CD8-positive, alpha-beta memory T cell (primary cell): ENCODE measurements at places on chromosomes 6 and 20.

- DNase-seq, result no peak
Measured at GRCh38 chr20:62413896-62414481, 6.9 kb upstream of the CABLES2 start.

- DNase-seq, result no peak
Measured at GRCh38 chr6:84213217-84213616, 14.2 kb downstream of the CEP162 start.

GRCh38 chr20:64192406-64192805, 28.2 kb downstream of the MYT1 start:
- DNase-seq, result no peak

- DNase-seq, result no peak
Measured at GRCh38 chr6:38404355-38404754, 235.4 kb downstream of the BTBD9 start.

GRCh38 chr20:54914995-54915394, 439.6 kb downstream of the DOK5 start:
- DNase-seq, result no peak

DNA sequence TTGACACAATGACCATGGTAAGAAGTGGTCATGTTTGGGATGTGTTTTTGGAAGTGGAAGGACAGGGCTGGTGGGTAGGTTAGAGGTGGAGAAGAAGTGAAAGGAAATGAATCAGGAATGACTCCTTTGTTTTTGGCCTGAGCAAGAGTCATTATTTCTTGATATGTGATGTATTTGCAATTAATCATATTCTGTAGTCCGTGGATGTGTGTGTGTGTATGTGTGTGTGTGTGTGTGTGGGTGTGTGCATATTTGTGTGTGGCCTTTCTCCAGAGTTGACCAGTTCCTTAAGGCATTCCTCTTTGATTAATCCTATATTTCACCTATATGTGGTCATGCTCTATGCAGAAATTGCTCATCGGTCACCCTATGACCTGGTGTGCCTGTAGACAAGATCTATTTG, 130.7 kb downstream of the UTRN start:
- no peak for DNase-seq

GRCh38 chr6:157274471-157275226, 48.7 kb downstream of the TMEM242 start:
- DNase-seq, result peak; percentile 84

DNA sequence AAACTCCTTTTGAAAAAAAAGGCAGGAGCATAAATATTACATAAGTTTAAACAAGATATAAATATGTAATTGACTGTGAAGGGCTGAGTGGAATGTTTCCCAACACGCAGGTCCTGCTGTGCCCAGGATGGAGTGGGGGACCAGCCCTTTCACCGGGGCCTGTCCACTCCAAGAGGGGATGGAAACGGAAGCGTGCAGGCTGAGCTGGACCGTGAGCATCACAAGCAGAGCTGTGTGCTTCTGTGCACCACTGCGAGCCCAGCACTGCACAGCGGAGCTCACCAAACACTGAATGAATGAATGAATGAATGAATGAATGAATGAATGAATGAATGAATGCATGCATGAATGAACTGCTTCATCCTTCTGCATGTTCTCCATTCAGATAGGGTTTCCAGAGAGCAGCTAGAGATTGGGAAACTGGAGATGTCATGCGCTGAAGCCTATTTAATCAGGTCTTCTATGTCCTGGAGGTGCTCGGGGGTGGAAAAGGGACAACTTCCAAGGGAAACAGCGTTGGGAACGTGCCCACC, 157.7 kb downstream of the ANKRD60 start:
- no peak for DNase-seq

DNA sequence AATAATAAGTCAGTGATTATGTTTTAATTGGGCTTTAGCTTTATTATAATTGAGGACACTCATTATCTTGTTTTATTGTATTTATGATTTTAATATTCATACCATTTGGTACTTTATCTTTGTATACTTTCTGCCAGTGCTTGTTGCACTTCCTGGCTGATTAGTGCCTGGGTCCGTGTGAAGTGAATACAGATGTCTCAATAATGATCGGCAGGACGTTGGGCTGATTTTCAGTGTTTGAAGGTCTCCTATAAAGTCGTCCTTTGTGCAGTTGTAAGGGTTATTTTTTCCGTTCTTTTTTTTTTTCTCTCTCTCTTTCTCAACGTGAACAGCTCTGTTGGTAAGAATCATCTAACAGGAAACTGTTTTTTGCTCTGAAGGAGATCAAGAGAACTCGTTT, 450.0 kb upstream of the POU3F2 start:
- DNase-seq, result no peak

DNA sequence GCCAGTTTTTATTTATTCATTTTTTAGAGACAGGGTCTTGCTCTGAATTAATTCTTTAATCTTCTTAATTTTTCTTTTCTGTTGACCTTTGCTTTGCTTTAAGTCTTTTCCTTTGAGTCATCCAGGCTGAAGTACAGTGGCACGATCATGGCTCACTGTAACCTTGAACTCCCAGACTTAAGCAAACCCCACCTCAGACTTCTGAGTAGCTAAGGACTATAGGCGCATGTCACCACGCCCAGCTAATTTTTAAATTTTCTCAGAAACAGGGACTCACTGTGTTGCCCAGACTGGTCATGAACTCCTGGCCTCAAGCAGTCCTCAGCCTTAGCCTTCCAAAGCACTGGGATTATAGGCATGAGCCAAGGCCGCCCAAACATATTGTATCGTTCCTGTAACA, 71.3 kb upstream of the GNRH2 start:
- no peak for DNase-seq
